ENCODE measurements at places on chromosomes 3 and 15. TPM values are rescaled to one million over a fixed set of nuclear protein-coding genes. Genes with fewer than 3 reads are reported as not detected.

The ZNF620 gene
- 15.3 TPM for total RNA-seq

The GOLGA8T gene
- total RNA-seq: not detected

The CACNA1D gene
- 25.9 TPM for total RNA-seq

The CCRL2 gene
- total RNA-seq: 1.7 TPM

The NUDT16 gene
- total RNA-seq: 18.6 TPM

The STXBP5L gene
- total RNA-seq: 22.0 TPM

The USP13 gene
- total RNA-seq: 17.2 TPM

The DISP2 gene
- 3.3 TPM for total RNA-seq

The CD200R1 gene
- 2.0 TPM for total RNA-seq

The HRG gene
- total RNA-seq: not detected

The LDHAL6B gene
- not detected for total RNA-seq

The SELENOS gene
- 34.6 TPM for total RNA-seq

The GUCA1C gene
- 14.0 TPM for total RNA-seq

The UACA gene
- total RNA-seq: 126 TPM

The OR4F6 gene
- total RNA-seq: not detected

The ANKRD34C gene
- total RNA-seq: 0.22 TPM

The PATL2 gene
- total RNA-seq: 0.49 TPM

The ANO10 gene
- total RNA-seq: 26.1 TPM

The POLQ gene
- 5.6 TPM for total RNA-seq

The OXSM gene
- total RNA-seq: 10.4 TPM

The GOLGA6B gene
- total RNA-seq: not detected

The THPO gene
- not detected for total RNA-seq

The ITGB5 gene
- total RNA-seq: 79.6 TPM

The CISH gene
- total RNA-seq: 3.3 TPM

The RBPMS2 gene
- 0.93 TPM for total RNA-seq

The ROPN1 gene
- total RNA-seq: not detected

The MBNL1 gene
- total RNA-seq: 140 TPM

The PARP15 gene
- 0.82 TPM for total RNA-seq

The GPR149 gene
- total RNA-seq: 3.8 TPM

The PLA2G4D gene
- not detected for total RNA-seq

The FETUB gene
- not detected for total RNA-seq

The GALNT15 gene
- total RNA-seq: 12.4 TPM

The ADPRH gene
- 3.4 TPM for total RNA-seq

The MYH15 gene
- 58.3 TPM for total RNA-seq

The CLSTN2 gene
- total RNA-seq: 26.9 TPM

The UROC1 gene
- 0.11 TPM for total RNA-seq

The EOMES gene
- total RNA-seq: 4.6 TPM

The GOLGA6D gene
- total RNA-seq: not detected

The SOX2 gene
- 128 TPM for total RNA-seq

The PTPN9 gene
- 29.2 TPM for total RNA-seq

The CCDC54 gene
- not detected for total RNA-seq

The ITIH1 gene
- not detected for total RNA-seq

Measured in camera-type eye (tissue), 1 donor.